ENCODE measurements at places on chromosomes 2 and 18.

DNA sequence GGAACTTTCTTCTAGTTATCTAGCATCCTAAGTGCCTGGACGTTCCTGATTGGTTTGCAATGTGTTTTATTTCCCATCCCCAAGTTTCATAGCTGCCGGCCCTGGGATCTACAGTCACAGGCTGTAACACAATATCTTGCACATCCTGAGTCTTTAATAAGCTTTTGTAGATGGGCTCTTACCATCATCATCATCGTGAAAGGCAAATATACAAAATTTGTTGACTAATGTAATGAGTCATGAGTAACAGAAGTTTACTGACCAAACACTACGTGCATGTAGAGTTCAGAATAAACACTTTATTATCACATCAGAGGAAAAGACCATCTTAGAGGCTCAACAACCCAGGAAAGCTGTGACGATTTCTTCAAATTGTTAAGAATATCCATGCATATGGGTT, 8.1 kb upstream of the TYMS start:
- DNase-seq: no peak

GRCh38 chr2:73987948-73988700, 3.4 kb downstream of the TET3 start:
- DNase-seq: no peak

- no peak for DNase-seq
Measured at GRCh38 chr18:66630831-66631230, 26.9 kb upstream of the CDH19 start.

DNA sequence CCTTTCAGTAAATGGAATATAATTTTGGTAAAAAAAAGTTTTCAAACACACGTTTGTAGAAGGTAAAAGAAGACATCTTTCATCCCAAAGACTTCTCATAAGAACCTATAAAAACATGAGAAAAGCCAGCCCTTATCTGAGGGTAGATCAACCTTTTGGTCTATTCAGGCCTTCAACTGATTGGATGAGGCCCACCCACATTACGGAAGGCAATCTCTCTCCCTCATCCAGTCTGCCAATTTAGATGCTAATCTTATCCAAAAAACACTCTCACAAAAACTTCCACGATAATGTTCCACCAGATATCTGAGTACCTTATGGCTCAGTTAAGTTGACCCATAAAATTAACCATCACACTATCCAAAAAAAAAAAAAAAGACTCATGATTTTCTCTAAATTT, 2.2 kb upstream of the CDH20 start:
- DNase-seq: no peak

DNA sequence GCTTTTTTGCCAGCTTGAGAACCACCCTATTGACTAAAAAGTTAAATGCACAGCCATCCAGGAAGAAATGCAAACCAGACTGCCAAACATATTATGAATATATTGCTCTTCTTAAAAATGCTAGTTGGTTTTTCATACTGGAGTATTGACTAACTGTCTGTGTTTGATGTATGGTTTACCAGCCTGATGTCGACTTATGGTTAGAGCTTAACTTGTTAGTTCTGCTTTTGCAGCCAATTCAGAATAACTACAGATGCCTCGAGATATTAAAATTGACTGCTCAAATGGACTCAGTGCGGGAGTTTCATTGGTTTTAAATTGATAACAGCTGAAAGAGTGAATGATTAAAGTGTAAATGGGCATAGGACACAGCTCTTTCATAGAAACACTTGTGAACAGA, 369.8 kb downstream of the ARHGAP15 start:
- no peak for DNase-seq

- no peak for DNase-seq
Measured at GRCh38 chr18:40197711-40198110, 1757.3 kb upstream of the PIK3C3 start.

GRCh38 chr2:7430869-7431641, 513.8 kb downstream of the RNF144A start:
- peak; percentile 45 for DNase-seq

- no peak for DNase-seq
Measured at GRCh38 chr2:95037384-95037839, 11.9 kb downstream of the MAL start.

- no peak for DNase-seq
Measured at GRCh38 chr2:144281476-144281875, 238.4 kb downstream of the ZEB2 start.

DNA sequence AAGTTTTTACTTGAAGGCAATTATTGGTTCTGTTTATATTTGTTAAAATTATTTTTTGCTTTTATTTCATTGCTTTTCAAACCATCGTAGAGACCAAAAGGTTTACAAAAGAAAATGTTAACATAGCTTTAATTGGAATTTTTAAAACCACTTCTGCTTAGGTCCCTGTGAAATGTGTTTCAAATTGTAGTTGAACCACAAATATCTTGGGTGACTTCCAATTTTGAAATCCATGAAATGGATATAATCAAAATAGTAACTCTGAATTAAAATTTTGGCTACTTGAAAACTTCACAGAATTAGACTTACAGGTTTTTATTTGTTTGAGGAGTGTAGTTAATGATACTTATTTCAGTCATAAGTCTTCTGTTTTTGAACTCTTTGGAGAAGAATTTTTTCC, 3.1 kb upstream of the SPAG16 start:
- DNase-seq: no peak
